ENCODE measurements at places on chromosomes 4 and X.

- DNase-seq = no peak
Observed at GRCh38 chr4:174707051-174707676, 121.9 kb downstream of the GLRA3 start.

GRCh38 chrX:77422891-77423648 lies 24.1 kb upstream of the FGF16 start:
- no peak for DNase-seq

DNA sequence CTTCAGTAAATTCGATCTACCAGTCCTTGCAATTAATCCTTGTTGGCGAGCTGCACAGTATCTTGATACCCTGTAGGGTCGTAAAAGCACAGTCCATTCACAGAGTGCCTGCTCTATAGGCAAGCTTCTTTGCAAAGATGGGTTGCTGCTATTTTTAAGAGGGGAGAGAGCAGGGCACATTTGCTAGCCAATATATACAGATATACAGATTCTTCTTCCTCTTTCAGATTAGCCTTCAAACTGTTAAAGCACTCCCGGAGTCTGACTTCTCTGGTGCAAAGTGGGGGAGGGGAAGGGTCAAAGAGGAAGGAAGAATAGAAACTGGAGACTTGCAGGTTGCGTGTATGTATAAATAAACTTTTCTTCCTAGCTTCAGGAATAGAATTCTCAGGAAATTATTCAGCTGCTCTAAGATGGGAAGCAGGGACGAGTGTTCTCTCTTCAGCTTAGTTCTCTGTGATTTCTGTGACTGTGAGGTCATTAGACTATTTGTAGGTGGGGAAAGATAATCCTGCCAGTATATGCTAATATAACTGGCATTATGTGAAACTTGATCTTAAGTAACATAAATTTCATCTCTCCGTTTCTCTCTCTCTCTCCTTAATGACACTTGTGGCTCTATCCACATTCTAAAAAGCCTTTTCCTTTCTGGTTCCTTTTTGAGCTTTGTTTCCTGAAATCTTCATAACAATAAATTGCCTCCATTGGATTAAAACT lies at the start of gene CYSLTR1:
Gene CYSLTR1, minus strand, starts transcription at position 242 of the 717 bp plus-strand sequence. CDS start 53,865 bp downstream, outside the sequence.
- DNase-seq = no peak

- peak; percentile 32 for DNase-seq
Observed at GRCh38 chr4:15106399-15106798, 104.1 kb downstream of the CPEB2 start.

GRCh38 chrX:31805781-31806180 lies 733.9 kb upstream of the FTHL17 start:
- DNase-seq = no peak

GRCh38 chrX:8579602-8580001 lies 115.0 kb downstream of the VCX3B start:
- no peak for DNase-seq

DNA sequence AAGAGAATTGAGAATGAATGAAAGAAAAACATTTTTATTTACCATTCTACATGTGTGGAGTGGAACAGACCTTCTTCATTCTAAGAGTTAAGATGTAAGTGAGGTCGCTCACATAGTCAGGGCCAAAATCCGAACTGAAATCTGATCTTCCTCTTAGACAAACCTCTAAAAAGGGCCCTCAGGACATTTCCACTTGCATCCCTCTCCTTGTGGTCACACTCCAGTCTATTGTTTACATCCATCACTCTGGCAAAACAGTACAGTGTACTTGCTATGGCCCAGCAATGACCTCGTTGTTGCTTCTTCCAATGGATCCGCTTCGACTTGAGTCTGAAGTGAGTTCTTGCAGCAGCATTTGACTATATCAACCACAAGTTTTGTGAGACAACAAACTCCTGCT lies 54.2 kb downstream of the MOSPD2 start:
- peak; percentile 46 for DNase-seq

DNA sequence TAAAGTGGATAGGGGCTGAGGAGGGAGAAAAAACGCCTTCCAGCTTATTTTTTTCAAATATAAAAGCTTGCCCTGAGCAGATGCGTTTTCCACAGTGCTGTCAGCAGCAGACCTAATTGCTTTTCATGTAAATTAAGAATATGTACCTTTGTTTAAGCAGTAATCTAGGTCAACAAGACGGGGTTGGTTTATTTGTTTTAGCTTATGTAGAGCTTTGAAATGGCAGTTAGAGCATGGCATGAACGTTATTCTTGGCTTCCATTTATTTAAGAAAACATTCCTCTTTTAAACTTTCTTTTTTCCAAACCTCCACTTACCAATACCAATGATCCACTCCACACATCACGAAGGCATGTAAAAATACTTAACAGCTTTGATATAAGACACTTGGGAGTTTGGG lies 220.3 kb upstream of the TENM3 start:
- DNase-seq = no peak

DNA sequence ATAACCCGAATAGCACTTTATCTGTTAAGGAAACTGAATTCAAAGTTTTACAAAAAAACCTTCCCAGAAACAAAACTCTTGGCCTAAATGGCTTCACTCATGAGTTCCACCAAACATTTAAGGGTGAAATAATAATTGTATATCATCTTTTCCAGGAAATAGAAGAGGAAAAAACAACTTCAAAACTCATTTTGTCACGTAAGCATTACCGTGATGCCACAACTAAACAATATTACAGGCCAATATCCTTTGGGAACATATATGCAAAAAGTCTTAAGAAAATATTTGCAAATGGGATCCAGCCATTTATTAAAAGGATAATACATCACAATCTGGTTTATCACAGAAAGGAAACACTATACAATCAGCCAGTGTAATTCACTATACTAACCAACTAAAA lies 130.1 kb upstream of the MAB21L2 start:
- DNase-seq = no peak

GRCh38 chr4:102344520-102344953 lies 745 bp downstream of the SLC39A8 start:
- peak; percentile 51 for DNase-seq

DNA sequence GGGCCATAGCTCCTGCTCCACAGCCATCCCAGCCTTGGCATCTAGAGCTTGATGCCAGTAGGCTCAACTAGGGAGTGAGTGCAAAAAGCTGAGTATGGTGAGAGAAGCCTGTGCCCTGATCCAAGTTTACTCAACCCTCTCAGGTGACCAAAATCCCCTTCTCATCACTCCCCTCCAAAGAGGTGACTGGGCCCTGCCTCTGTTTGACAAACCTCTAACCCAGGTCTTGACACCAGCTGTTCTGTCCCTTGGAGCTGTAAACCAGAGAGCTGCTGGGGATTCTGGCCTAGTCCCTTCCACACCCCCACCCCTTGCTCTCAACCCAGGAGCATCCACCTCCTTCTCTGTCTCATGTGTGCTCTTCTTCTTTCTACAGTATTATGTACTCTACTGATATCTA lies 73.5 kb downstream of the MSN start:
- no peak for DNase-seq

DNA sequence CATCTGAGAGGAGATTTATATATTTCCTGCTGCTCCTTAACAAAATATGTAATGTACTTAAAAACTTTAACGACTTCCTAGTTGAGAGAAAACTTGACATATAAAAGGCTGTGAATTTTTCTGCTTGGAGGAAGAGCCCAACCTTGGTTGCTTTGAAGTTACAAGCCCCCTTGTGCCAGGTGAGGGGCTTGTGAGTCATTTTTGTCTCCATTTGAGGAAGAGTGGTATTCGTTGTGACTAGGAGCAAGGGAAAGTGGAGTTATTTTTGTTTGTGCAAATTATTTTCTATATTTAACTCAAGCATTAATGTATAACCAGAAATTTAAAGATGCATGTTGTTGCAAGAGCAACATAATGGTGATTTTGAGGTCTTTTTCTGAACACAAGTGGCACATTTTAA lies 99.0 kb upstream of the DDX3X start:
- no peak for DNase-seq

DNA sequence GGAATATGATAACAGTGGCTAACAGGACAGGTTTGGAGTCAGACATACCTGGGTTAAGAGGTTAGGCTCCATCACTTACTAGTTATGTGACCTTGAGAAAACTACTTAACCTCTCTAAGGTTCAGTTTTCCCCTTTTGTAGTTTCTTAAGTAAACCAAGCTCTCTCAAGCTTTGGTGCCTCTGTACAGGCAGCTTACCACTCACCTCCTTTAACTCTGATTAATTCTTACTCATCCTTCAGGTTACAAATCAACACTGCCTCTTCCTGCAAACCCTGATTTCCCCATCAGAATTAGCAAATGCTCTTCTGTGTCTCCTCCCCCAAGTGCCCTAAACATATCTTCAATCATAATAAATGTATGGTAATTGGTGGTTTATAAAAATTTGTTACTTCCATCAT lies 3.5 kb upstream of the SERTM2 start:
- no peak for DNase-seq

DNA sequence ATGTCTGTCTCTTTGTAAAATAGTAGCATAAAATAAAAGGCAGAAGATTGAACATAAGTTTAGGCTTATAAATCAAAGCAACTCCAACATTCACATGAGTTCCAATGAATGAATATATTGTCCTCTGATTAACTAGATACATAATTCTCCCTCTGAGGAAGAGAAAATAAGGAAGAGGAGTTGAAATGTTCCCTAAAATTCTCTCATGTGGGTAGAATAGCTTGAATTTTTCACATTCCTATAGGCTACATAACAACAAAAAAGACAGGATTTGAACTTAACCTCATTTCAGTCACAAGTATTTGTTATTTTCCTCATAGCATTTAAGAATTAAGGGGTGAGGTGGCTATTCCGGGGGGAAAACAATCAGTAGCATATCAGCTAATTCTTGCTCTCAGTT lies 462.4 kb upstream of the NDST4 start:
- no peak for DNase-seq

DNA sequence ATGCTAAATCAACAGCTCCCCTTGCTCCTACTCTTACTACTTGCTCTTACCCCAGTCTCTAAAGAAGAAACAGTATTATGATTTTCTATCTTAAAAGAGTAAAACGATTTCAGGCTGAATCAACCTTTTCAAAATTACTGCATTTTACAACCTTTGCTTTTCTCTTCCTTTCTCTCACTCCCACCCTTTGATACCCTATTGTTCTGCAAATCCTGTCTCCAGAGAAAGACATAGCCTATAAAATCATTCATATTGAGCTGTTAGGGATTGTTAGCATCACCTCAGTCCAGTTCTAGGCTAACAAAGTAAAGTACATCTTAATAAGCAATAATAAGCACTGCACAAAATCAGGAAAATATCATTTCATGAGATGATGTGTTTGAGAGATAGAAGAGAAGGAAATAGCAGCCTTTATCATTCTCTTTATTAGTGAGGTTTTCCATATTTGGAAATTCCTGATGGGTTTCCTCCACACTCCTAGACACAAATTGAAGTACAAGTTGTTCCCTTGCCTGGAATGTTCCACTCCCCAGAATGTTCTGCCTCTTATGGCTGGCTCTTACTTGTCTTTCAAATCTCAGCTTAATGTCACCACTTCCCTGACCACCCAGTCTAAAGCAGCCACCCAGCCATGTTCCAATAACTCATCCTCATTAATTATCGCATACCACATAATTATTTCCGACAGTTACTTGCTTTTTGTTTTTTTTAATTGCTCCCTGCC lies 219.7 kb downstream of the PALLD start:
- no peak for DNase-seq

DNA sequence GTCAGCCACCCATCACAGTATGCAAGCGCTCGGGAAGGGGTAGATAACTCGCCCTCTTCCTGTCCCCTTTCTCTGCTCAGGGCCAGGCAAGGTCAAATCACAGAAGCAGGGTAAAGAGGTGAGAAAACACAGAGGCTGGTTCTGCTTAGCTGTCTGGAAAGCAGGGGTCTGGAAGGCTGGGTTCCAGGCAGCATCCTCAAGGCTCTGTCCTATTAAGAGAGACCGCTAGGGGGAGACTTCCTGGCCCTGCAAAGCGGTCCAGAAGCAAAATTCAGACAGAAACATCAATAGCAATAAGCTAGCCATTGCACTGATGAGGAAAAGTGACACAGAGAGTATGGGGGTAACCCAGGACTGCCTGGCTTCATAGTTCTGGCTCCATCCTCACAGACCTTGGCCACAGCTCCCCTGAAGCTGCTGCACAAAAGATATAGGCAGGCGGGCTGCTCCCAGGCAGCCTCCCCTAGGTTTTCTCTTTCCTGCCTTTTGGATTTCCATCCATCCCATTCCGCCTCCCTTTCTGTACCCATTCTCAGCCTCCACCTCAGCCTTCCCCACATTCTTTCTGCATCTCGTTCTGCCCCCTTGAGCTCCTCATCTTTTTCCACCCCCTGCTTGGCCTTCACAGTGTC lies 308.5 kb downstream of the EVC2 start:
- DNase-seq = peak; percentile 42

DNA sequence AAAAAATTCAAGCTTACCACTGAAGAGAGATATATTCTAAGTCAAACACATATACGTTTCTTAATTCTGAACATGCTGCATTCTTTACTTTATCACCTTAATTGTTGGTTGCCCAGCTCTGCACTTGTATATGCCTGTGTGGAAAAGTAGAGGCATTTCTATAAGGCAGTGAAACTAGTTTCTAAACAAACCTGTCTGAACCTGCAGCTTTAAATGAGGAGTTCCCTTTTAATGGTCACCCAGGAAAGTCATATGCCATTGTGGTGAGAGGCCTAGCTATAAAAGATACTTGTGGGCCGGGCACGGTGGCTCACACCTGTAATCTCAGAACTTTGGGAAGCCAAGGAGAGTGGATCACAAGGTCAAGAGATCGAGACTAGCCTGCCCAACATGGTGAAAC lies 147.4 kb upstream of the RXFP1 start:
- no peak for DNase-seq

DNA sequence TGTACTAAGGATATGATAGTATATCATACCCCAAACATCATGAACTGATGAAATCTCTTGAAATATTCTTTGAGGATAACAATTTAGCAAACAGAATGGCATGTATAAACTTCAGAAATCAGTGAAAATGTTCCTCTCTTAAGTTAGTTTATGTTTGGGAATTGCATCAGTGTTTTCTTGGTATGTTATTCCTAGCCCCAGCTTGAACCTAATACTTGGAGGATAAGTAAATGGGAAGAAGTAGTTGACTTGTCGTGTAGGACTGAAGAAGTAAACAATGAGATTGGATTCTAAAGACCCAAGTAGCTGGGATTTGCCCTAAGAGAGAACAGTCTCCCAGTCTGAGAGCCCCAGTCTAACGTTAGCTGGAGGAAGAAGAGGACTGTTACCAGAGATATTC lies 355.7 kb downstream of the GALNTL6 start:
- no peak for DNase-seq

All from EL (cell line).